ENCODE measurements at places on chromosomes 6 and 20.

DNA sequence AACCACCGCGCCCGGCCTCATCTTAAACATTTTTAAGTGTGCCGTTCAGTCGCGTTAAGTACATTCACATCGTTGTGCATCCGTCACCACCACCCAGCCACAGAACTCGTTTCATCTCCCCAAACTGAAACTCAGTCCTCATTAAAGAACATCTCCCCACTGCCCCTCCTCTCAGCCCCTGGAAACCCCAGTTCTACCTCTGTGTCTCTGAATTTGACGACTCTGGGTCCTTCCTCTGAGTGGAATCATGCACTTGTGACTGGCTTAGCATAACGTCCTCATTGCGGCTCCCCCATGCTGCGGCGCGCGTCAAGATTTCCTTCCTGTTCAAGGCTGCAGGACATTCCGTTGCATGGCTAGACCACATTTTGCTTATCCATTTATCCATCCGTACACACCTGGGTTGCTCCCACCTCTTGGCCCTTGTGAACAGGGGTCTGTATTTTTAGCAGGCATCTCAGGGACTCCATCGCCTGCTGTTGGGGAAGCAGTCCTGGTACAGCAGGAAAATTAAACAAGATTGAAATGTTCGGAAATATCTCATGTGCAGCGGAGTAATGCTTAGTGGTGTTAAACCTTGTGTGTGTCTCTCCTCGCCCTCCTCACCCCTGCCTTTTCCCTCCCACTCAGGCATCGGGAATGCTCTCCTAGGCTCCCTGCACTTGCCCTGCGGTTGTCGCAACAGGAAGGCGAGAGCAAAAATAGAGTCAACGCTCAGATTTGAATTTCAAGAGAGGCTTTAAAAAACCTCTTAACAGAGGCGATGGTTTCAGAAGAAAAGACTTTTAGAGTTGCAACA lies 127.9 kb downstream of the PXDC1 start:
- DNase-seq = no peak

DNA sequence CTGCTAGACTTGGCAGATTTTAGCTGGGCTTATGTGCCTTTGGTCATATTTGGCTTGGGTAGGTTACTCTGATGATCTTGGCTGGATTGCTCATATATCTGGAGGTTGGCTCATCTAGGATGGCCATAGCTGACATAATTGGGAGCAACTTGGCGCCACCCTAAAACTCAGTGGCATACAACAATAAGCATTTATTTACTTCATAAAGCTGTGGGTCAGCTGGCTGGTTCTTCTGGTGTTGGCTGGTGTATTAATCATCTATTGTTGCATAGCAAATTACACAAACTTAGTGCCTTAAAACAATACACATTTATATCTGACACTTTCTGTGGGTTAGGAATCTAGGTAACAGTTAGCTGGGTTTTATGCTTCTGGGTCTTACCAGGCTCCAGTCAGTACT lies 297.3 kb upstream of the JAG1 start:
- no peak for DNase-seq

DNA sequence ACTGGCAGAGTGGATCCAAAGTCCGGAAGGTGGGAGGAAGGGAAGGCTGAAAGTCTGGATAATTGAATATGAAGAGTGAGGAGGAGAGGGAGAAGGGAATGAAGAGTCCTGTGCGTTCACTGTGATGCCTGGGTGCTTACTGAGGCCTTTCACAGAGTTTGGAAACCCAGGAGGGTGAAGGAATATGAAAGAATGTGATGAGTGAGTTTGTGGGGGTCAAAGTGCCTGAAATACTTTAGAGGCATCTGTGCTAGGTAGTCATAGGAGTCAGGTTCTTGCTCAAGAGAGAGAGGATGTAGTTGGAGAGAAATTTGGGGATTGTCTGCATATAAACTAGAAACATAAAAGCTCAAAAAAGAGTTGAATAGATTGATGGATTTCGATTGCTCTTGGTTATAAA lies 20.7 kb downstream of the NKX2-4 start:
- DNase-seq = no peak

GRCh38 chr6:33990061-33990541 lies 155.8 kb downstream of the GRM4 start:
- DNase-seq = no peak

- no peak for DNase-seq
Observed at GRCh38 chr6:16921399-16922110, 160.3 kb upstream of the ATXN1 start.

DNA sequence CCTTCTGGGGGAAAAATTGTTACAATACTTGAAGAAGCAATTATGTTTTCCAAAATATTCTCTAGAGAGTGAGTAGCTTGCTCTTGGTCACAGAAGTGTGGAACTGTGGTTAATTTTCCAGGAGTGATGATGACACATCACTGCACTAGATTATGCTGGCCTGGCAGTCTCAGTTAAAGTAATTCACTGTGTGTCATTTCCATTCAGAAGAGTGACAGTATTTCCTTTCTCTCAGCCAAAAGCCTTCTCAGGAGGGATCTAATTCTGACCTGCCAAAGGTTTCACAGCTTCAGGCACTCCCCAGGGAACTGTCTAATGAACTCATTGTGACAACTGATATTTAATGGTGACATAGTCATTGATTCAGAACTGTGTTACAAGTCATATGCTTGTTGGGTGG lies 517.5 kb downstream of the TBC1D32 start:
- DNase-seq = no peak

DNA sequence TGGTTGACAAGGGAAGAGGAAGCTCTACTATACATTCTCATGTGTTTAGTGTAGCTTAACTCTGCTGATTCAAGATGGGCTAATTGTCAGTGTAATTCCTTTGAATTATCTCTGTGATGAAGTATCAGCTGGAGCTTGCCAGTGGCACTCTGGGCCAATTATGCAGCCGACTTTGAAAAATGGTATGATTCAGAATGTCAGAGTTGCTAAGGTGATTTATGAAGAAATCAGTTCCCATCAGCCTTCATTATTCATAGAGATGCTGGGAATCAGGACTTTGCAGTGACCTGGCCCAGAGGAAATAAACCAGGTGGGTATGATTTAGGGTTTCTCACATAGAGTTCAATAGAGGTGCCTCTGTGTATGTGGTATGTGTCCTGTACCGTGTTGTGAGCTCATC lies 33.4 kb downstream of the KCNS1 start:
- DNase-seq = no peak

- no peak for DNase-seq
Observed at GRCh38 chr6:70398783-70399728, 14.3 kb upstream of the FAM135A start.

GRCh38 chr6:27776504-27776903 lies 135.7 kb downstream of the OR2B2 start:
- no peak for DNase-seq

DNA sequence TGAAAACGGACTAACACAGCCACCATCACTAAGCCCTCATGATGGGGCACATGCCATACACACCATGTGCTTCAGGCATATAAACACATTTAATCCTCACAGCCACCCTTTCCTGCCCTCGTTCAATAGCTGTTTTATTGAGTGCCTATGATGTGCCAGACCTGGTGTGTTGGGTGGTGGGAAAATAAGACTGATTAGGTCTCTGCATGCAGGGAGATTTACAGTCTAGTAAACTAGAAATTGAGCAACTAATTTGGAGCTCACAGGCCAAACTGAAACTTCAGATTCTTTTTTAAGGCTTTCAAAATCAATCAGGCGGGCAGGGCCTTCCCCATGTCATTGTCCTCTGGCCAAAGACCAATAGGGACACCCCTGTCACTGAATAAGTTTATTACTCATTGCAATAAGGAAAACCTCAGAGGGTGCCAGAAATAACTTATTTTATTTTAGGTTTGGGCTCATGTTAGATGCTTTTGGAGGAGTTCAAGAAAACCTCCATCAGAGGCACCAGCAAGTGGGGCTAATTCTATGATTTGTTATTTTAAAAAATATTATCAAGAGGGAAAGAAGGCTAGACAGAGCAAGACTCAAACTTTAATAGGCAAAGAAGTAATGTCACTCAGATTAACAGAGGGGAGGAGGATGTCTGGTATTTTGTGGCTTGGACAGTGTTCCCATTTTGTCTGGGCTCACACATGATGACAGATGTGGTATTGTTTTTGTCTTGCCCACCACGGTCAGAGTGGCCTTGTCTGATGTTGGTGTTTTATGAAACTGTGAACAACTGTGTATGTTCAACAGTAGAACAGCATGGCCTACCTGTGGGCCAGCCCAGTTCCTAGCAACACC lies 12.0 kb downstream of the ZFP64 start:
- no peak for DNase-seq

GRCh38 chr6:150273457-150274309 lies 95.1 kb upstream of the IYD start:
- no peak for DNase-seq

DNA sequence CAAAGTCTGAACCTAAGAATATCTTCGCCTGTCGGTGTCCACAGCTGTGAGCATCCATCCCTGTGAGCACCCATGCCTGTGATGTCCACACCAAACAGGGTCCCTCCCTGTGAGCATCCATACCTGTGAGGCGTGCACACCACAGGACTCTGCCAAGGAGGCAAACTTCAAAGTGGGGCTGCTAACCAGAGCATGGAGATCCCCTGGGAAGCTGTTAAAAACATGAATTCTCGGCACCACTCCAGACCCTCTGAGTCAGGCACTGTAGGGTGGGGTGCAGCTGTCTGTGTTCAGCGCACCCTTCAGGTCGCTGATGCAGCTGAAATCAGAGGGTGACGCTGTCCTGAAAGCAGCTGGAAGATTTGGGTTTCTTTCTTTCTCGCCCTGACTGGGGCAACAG lies 85.4 kb upstream of the NXT1 start:
- DNase-seq = no peak

GRCh38 chr6:41568202-41568584 lies 22.0 kb downstream of the FOXP4 start:
- no peak for DNase-seq

GRCh38 chr6:170130771-170131241 lies 160.1 kb downstream of the DLL1 start:
- no peak for DNase-seq

GRCh38 chr6:20642441-20642840 lies 108.2 kb downstream of the CDKAL1 start:
- no peak for DNase-seq

GRCh38 chr6:75206576-75207342 lies 906 bp upstream of the COL12A1 start:
- DNase-seq = no peak

GRCh38 chr6:95518630-95519227 lies 58.6 kb upstream of the MANEA start:
- no peak for DNase-seq

GRCh38 chr6:112433457-112433856 lies 86.3 kb downstream of the RFPL4B start:
- no peak for DNase-seq

DNA sequence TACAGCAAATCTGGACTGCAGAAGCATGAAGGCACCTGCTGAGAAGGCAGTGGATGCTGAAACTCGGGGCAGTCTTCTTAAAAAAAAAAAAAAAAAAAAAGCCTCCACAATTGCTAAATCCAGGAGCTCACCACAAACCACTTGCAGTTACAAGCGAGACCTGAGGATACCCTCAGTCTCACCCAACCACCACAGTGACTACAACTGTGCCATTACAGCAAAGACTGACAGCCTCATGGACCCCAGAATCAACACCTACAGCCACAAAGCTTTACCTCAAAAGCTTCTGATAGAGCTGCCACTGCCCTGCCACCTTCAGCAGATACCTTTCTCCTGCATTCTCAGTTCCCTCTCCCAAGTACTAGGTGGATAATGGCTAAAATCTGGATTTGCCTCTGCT lies 9.0 kb downstream of the COL21A1 start:
- no peak for DNase-seq

- DNase-seq = no peak
Observed at GRCh38 chr6:109019911-109020310, 74.7 kb downstream of the SESN1 start.

DNA sequence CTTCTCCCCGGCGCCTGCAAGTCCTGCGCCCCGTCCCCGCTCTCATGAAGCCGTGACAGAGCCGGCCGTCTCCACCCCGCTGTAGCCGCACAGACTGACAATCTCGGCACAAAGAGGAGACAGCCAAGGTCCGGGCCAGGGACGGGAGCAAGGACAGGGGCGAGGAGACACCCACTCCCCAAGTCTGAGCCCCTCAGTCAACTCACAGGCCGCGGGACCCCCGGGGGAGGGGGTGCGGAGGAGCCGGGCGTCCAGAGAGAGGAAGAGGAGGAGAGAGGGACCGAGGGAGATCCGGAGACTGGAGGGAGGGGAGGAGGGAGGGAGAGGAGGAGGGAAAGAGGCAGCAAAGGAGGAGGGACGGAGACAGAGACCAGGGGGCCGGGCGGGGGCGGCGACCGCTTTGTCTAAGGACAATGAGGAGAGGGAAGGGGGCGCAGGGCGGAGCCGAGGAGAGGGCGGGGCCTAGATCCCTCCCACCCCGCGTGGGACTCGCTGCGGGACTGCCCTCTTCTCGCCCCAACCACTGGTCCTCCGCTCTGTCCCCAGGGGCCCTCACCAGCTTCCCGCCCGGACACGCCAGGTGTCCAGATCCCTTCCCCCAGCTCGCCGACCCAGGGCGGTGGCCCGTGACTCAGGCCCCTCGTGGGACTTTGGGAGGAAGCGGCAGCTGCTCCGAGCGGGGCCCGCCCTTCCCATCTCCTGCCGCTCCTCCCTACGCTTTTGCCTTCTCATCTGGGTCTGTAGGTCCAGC lies 638 bp upstream of the PPP1R18 start:
- peak; percentile 65 for DNase-seq

DNA sequence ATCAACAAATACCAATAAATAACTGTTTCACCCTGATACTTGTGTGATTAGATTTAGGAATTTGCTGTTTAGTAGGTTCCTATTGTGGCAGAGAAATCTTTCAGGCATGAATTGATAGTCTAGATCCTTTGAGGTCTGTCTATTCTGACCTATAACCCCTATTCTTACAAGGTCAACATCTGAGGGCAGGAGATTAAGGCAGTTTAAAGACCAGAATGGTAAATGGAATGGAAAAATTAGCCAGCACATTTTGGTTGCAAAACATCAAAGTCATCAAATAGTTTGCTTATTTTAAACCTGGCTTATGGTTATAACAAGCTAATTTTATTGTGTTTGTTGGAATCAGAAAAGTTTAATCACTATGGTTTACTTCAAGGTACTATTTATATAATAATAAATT lies 78.4 kb downstream of the LIN28B start:
- DNase-seq = no peak

DNA sequence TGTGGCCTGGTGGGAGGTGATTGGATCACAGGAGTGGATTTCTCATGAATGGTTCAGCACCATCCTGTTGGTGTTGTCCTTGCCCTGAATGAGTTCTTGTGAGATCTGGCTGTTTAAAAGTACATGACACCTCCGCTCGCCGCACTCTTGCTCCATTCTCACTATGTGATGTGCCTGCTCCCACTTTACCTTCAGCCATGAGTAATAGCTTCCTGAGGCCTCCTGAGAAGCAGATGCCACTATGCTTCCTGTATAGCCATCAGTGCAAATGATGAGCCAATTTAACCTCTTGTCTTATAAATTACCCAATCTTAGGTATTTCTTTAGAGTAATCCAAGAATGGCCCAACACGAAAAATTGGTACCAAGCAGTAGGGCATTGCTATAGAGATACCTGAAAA lies 34.5 kb downstream of the KIF16B start:
- no peak for DNase-seq
